ENCODE measurements at places on chromosomes 6 and 20.

DNA sequence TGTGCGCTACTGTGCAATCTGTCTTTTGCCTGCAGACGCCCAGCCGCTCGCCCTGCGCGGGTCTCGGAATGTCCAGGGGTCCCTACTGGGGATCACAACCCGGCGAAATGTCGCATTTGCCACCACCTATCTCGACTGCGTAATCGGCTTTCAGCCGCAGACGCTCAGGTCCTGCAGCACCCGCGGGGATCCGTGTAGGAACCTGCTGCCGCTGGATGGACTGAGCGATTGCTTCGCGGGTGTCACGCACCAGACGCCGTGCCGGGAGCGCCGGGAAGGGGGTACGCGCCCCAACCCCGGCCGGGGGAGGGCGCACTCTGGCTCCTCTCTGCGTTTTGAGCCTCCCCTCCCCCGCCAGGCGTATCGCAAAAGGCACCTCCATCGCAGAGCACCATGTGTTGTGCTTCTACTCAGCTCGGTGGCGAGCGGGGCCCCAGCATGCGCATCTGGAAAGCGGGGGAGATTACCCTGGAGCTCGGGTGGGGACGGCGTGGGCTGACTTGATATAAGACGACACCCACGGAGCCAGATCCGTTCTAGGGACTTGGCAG is 747 bp upstream of the PTPRA start:
- peak; percentile 69 for DNase-seq

- no peak for DNase-seq
Observed at GRCh38 chr6:42550277-42550676, 13.6 kb upstream of the UBR2 start.

DNA sequence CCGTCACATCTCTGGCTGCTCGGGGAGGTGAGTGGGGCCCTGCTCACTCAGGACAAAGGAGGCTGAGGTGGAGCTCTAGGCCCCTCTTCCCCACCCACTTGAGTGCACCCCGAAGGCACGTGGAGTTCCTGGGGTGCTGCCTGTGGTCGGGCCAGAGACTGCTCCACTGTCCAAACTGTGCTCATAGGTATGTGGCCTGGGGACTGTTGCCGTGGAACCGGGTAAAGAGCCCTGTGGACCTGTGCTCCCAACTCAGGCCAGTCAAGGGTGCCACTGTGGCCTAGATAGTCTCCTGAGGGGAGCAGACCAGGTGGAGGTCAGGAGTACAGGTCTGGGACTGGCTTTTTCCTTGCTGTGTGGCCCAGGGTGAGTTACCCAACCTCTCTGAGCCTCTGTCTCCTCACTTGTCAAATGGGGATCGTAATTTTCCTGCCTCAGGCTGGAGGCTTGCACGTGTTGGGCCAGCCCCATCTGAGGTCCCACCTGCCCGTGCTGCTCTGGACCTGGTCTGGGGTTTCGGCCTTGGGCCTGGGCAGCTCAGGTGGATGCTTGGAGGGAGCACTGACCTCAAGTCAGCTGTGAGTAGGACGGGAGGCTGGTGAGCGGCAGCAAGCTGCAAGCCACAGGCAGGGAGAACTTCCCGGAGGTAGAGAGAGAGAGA is 12.4 kb upstream of the NPBWR2 start:
- DNase-seq, result no peak

DNA sequence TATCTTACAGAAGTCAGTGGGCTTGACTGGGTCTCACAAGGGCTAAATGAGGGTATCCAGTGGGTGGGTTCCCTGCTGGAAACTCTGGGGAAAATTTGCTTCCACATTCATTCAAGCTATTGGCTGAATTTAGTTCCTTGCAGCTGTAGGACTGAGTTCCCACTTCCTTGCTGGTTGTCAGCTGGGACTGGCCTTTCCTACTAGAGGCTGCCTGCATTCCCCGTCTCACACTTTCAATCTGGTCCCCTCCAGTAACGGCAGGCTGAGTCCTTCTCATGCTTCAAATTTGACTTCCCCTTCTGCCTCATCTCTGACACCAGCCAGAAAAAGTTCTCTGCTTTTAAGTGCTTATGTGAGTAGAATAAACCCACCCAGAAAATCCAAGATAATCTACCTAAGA is 4.4 kb downstream of the CSNK2A1 start:
- DNase-seq, result no peak

GRCh38 chr20:11700831-11701230 is 216.9 kb upstream of the BTBD3 start:
- no peak for DNase-seq

GRCh38 chr6:45476341-45476740 is 98.6 kb upstream of the SUPT3H start:
- DNase-seq, result no peak

DNA sequence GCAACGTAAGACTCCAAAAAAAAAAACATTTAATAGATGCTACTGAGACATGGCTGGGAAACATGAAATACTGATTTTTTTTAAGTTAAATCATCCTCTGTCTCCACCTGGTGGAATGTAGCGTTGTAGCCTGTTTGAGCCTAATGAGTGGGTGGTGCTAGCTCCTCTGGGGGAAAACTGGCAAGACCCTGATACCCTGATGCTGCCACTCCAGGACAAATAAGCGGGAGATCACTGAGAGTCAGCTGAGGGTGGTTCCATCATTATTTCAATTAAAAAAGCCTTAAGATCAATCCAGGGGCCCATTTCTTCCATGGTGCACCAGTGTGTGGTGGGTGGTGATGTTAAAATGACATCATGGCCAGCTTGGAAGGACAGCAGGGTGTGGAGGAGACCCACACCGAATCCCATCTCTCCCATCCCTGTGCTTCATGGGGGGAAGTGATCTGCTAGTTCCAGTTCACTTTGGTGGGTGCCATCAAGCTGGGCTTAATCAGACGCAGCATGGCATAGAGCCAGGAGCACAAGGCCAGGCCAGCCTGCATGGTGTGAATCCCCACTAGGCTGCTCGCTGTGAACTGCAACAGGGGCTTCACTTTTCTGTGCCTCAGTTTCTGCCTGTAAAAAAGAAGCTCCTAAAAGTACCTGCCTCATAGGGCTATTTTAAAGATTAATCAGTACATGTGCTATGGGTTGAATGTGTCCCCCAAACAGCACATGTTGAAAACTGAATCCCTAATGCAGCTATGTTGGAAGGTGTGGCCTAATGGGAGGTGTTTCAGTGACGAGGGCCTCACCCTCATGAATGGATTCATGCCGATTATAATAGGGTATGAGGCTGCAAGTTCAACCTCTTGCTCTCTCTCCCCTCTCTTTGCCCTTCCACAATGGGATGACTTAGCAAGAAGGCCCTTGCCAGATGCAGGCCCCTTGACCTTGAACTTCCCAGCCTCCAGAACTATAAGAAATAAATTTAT is 13.0 kb upstream of the MRPS10 start:
- DNase-seq, result no peak

DNA sequence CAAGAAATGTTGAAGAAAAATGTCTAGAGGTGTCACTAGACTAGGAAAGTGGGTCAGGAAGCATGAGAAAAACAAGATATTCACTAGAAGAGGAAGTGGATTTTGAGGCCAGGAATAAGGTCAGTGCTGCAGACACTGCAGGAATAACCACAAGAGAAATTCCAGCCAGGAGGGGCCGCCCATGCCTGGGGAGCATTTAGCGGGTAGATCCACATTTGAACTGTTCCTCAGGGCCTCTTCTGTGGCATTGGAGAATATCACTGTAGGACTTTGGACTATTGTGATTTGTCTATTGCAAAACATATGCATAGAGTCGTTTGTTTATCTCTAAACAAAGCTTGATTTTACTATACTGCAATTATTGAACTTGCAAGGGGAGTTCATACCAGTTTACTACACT is 49.6 kb upstream of the CCDC28A start:
- no peak for DNase-seq

GRCh38 chr6:156774863-156775405 is 2.2 kb upstream of the ARID1B start:
- DNase-seq, result no peak

DNA sequence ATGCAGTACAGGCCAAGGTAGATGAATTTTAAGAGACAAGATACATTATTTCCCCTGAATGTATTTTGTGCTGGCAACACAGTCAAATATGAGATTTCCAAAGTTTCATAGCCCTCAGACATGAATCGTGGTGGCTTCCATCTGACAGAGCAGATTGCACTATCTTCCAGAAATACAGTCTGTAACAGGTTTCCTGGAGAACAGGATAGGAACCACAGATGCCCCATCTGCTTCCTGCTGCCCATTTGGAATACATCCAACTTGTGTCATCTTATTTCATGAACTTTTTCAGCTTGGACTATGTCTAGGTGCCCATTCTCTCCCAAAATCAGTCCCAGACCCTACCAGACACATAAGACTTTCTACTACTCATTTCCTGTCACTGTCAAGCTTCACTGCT is 426.0 kb downstream of the KIF16B start:
- no peak for DNase-seq

GRCh38 chr6:11322252-11322885 is 89.9 kb upstream of the NEDD9 start:
- no peak for DNase-seq

DNA sequence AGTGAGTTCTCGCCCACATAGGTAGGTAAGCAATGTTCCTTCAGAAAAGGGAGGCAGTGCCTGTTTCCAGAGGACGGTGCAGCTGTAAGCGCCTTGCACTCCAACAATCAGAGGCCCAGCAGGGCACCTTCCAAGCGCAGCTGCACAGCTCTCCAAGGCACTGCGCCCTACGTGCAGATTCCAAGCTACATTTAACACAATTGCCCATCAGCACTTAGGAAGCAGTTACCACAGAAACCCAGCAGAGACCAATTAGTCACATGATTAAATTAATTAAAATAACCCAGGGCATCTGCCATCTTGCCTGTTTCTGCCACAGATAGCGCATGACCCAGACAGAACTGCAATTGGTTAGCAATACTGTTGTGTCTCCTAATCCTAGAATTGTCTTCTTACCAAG is 65.5 kb downstream of the SOBP start:
- DNase-seq, result no peak

DNA sequence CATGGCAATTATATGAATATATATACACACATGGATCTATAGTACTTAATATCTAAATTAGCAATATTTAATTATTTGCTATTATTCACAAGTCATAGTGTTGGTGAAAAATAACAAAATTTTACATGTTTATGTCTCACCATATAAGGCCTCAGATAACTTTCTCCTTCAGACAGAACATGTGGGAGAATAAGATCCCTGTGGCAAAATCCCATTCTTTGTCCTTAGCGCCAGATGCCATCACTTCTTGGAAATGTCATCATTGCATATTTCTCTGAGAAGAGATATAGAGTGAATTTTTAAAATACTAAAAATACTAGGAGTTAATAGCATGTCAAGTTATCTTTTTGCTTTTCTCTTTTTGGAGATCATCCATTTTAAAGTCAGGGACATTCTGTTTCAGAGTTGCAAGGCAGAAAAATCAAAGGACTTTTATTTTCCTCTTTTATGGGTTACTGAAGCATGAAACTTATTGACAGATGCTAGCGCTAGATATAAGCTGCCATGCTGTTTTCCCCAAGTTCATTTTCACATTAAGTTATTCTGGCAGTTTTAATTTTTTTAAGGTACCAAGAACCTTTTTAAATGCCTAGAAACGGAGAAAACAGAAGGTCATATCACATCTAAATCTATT is 30.4 kb upstream of the STXBP5 start:
- no peak for DNase-seq

GRCh38 chr6:45647341-45648261 is 269.9 kb upstream of the SUPT3H start:
- DNase-seq, result no peak

DNA sequence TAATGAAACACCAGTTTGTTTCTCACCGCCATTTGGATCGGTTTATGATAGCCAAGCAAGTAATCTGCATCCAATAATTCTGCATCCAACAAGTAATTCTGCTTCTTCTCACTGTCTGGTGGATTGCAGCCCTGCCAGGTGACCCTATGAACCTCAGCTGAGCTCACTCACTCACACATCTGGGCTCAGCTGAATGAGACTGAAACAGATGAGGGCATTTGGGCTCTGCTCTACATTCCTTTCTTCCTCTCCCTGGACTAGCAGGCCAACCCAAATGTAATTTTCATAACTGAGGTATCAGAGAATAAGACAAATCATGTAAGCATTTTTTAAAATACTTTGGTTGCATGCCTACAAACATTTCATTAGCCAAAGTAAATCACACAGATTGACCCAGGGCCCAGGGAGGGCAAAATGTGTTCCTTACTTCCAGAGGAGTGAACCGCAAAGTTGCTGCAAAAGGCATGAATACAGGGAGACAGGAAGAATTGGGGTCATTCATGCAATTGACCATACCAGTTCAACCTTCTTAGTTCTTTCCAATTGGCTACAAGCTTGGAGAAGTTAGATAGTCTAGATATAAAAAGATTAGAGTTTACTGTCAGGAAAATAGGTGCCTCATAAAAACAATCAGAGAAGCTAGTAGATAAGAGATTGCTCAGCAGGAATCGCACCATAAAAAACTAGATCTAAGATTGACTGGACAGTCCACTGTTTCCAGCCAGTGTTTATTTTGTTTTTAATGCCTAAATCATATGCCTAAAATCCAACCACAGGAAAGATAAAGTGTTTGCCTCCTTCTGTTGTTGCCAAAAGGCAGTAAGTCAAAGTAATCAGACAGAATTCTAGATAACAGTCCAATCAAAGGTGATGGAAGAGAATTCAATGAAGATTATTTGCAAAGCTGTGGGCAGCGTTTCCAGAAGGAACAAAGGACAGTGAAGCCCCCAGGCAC is 43.7 kb downstream of the CBLN4 start:
- no peak for DNase-seq

- no peak for DNase-seq
Observed at GRCh38 chr6:116022841-116023445, 37.7 kb downstream of the FRK start.

DNA sequence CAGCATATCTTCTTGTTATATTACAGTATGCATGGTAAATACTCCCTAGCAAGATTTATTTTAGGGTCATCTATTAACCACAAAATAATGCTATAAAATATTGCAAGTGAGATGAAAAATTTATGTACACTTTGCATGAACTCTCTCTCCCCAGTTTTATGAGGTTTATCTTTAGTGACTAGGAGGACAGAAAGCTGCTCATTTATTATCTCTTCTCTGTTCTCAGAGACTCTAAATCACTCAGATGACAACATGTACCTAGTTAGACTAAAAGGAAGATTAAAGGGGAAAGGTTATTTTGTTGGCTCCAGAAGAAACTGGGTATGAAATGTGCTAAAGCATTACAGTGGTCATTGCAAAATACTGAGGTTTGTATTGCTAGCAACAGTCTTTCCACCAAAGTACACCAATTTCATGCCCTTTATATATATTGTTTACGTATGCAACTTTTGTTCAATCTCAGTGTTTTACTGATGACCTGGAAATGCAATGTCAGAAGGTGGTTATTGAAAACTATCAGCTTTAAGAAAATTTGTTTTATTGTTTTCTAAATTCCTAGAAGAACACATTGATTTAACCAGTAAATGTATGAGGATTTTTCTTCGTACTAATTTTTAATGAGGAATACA is 11.8 kb downstream of the RFX6 start:
- DNase-seq, result no peak

- no peak for DNase-seq
Observed at GRCh38 chr20:38130687-38131587, 34.1 kb downstream of the TGM2 start.

GRCh38 chr20:58438970-58439808 is 50.2 kb downstream of the VAPB start:
- no peak for DNase-seq

Data from activated CD4-positive, alpha-beta T cell treated with anti-CD3 and anti-CD28 coated beads, Interleukin-2, amount 50 U/mL, for 24 hours (primary cell).